NCI-H524 treated with DMSO at 0.1 percent for 48 hours (cell line): ENCODE measurements at places on chromosomes 12 and 14.

DNA sequence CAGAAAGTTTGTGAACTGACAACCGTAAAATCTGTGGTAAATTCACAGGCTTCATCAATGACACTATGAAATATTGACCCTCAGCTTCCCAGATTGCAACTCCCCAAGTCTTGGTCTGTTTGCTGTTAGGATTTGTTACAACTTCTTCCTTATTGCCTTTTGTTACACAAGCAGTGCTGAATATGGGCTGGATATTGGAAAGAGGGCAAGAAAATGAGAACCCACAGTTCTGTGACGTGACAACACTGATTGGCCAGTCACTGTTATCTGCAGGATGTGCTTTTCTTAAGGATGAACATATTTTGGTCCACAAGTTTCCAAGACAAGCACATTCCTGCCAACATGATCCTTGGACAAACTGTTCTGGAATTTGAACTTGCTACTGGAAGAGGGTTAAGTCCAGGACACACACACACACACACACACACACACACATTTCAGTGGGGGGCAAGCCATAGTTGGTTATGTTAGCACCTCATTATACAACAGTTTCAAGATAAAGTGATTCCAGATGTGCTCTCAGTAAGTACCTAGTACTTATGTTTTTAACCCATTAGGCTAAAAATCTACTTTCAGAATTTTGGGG lies 16.6 kb upstream of the SLC38A2 start:
- DNase-seq = no peak

DNA sequence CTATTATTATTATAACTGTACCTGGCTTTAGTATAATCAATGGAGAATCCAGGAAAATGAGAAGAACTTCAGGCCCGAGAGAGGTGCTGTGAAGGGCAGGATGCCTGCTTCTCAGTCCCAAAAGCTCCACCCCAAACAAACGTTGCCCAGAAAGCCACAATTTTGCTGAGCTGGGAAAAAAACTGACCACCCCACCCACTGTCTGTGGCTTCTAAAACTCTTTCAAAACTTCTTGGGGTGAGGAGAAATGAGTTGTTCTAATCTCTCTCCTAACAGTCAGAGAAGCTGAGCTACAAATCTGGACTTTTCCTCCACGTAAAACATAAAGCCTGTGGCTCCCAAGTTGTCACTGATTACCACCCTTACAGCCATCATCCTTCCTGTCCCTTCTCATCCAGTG lies 13.4 kb downstream of the VDR start:
- DNase-seq = no peak

DNA sequence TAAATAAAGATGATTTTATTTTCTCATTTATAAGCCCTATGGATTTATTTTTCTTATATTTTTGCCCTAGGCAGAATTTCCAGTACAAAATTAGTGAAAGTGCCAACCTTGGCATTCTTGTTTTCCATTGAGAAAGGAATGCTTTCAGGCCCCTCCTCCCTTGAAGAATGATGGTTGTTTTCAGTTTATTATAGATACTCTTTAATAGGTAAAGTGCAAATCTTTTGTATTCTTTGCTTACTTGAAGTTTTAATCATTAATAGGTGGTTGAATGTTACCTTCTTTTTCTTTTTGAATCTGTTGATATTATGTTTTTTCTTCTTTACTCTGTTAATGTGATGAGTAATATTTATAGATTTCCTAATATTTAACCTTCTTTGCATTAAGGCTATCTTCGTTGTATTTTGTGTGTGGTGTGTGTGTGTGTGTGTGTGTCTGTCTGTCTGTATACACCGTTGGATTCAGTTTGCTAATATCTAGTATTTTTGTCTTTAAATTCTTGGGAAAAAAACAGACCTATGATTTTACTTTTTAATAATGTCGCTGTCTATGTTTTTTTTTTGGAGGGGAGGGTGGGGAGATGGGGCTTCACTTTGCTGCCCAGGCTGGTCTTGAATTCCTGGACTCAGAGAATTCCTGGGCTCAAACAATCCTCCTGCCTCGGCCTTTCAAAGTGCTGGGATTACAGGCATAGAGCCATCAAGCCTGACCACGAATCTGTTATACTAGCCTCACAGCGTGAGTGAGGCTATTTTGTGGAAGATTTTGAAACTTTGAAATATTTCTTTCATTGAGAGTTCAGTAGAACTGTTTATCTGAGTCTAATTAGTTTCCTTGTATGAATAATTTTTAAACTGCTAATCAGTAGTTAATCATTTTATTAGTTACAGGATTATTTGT lies 13.5 kb downstream of the SRGAP1 start:
- no peak for DNase-seq

DNA sequence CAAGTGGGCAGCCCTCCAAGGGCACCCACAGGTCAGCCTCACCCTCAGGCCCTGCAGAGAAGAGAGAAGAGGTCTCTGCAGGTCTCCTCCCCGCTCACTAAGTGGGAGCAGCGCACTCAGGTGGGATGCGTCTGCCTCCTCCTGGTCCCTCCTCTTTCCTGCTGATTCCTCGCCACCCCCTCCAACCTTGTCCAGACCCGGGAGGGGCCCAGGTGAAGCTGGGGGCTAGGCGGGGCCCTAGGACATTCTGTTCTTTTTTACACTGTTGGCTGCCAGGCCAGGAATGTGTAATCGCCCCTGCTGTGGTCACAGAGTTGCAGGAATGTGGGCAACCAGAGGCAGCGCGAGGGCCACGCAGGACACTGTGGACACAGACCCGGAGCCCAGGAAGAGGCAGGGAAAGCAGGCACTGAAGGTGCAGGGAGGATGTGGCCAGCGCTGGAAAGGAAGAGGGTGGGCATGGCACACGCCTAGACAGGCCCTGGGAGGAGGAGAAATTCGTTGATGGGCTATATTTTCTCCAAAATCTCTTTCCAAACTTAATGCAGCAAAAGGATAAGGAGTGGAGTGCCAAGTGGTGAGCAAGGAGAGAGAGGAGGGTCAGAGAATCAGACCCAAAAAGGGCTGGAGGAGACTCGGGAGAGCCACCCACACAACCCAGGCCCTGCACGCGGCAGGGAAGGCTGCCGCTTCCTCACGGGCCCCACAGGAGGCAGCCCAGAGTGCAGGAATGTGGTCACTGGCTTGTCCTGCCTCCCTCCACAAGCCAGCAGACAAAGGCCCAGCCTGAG lies 911 bp upstream of the SCNN1A start:
- no peak for DNase-seq

- DNase-seq = no peak
These were observed 24.7 kb upstream of the HDAC7 start for GRCh38 chr12:47844264-47845019.
